H54 (cell line): ENCODE measurements at places on chromosomes 5 and 9.

DNA sequence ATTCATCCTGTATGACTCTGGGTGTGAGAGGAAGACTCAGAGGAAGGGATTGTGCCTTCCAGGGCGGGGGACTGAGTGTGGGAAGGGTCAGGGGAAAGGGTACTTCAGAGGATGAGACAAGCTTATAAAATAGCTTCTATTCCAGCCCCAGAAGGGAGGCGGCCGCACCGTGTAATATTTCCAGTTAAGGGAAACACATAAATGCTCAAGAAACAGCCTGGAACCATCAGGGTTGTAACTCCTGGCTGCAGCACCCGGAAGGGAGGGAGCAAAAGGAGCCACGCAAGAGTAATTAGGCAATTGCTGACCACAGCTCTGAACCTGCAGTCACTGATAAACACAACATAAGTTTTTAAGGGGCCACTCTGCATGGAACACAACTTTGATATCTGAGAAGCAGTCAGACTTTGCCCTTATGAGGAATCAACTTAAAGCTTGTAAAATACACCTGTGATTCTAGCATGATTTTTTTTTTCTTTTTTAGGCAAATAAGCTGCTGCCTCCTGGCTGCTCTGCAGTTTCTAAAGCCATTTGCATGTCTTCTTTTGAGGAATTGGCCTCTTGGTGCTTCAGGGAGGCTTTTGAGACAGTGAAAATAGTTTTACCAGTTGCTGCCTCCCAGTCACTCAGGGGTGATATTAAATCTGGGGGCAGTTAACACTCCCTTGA, 382.7 kb downstream of the ENC1 start:
- DNase-seq = no peak

GRCh38 chr9:90637626-90638025, 5.0 kb downstream of the DIRAS2 start:
- DNase-seq = no peak

DNA sequence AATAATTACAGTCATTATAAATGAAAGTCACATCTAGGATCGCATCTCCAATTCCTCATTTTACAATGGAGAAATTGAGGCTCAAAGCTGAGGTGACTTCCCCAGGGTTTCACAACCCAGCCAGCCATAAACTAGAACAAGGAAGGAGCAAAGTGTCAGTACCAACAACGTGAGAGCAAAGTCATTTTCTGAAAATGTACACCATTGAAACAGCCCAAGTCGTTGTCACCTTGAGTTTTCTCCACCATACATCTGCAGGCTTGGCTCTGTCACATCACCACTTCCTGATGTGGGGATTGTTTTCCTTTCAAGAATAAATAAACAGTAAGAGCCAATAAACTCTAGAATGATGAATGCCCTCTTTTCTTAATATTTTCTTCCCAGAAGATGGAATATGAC, 184.5 kb upstream of the PTGER4 start:
- DNase-seq = no peak

DNA sequence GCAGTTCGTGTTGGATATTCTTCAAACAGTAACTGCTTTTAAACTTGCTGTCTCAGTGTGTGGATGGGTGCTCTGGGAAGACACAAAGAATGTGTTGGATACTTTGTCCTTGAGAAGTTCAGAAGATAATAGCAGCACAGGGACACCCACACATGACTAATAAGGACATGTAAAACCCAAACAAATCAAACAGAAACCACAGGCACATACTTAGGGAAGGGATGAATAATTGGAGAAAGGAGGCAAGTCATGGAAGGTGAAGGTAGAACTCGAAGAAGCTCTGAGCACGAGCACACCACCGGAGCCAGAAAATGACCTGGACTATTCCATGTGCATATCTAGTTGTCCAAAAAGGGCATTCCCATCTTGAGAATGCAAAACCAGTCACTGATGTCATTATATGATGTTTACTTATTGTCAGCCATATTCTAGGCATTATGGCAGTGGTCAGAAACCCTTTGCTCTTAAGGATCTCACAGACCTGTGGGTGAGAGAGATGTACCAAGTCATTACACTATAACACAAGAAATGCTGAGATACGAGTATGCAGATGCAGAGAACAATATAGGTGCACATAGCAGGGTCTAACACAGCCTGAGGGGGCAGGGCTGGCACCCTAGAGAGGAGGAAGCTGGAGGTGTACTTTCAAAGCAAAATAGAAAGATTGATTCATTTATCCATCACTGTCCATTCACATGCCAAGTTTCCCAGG, 152.9 kb downstream of the PIK3R1 start:
- no peak for DNase-seq

DNA sequence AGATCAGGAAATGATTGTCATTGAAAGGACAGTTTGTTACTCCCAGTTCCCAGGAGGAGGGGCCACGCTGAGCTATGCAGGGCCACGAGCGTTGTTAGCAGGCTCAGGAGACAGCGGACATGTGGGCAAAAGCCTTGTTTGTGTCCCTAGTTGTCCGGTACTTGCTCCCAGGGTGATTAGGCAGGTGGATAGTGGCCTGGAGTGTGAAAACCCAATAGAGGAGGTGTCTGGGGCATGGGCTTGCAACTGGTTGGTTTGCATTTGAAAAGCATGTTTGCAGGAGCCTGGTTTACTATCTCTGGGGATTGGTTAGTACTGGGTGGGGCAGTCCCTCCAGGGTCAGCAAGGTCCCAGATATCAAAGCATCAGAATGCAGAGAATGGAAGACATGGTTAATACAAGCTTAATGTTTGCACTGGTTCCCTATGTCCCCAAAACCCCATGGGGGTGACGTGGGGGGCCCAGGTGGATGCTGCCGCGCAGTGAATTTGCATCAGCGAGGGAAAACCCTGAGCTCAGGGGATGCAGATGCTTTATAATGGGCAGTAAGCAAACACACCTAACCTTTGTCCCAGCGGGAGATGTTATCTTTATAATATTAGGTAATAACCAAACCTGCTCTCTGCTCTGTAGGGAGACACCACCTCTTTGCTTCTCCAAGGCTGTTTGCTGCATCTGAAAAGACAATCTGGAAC, 39.7 kb downstream of the ROPN1L start:
- no peak for DNase-seq

- no peak for DNase-seq
Measured at GRCh38 chr9:95552814-95553546, 36.2 kb upstream of the PTCH1 start.

DNA sequence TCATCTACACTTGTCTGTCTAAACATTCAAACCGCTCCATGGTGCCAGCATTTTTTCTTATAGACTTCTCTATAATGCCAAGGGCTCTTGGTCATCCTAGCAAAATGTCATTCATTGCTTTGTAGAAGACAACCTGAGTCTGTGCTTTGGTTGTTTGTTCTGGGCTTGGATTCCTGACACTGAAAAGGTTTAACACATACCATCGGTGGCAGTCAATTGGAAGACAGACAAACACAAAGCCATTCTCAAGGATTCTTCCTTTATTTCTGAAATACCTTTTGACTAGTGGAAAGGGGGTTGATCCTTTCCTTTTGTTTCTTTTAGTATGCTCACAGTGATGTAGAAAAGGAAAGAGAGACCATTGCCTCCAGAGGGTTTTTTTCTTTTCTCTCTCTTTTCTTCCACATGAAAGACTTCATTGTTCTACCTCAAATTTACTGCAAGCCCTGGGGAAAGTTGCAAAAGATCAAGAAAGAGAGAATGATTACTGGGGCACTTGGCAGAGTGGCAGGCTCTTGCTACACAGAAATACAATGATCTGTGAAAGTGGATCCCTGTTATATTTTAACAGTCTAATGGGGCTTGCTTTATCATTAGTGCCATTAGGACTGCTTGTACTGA, 66.4 kb upstream of the TMC1 start:
- DNase-seq = no peak

DNA sequence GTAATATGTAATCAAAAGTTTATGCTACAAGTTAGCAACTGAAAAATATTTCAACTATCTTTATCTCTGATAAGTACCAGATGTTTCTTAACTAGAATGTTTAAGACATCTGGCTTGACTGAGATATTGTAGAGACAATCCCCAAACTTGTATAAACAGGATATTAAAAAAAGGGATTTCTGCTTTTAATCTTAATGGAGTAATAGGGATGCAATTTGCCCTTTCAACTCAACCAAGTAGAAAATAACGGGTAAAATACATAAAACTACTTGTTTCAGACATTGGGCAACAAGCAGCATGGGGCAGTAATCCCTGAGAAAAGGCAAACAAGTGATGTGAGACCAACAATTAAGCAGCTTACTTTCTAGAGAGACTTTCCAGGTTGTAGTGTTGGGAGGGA, 9.4 kb upstream of the ADAMTS12 start:
- DNase-seq = no peak

- no peak for DNase-seq
Measured at GRCh38 chr5:74934949-74935751, 69.0 kb upstream of the FAM169A start.

DNA sequence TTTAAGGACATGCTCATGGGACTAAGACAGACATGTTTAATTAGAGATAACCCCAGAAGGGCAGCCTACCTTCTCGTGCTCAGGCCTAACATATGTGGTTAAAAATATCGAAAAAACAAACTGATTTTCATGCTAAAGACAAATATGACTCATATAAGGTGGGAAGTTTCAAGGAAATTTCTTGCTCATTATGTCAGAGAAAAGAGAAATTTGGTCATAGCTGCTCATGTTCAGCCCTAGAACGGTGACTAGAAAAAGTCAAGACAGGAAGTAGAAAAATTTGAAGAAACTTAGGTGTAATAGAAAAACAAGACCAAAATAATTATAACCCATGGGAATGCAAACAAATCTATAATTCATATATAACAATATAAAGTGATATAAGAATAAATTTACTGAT, 120.6 kb downstream of the PRDM9 start:
- DNase-seq = no peak

DNA sequence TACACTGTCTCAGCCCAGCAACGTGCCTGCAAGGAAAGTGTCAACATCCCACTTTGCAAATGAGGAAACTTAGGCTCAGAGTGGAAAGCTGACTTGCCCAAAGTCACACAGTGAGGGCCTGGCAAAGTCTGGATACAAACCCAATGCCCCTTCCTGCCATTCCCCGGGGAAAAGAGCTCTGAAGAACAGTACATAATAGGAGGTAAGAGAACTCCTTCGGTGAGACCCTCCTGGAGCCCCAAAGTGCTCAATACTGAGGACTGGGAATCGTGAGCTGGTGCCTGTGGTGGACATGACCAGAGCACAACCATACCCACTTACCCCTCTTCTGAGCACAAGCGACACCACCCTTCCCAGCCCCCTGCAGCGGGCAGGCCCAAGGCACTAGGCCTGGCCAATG, 13.4 kb upstream of the CPLX2 start:
- no peak for DNase-seq

DNA sequence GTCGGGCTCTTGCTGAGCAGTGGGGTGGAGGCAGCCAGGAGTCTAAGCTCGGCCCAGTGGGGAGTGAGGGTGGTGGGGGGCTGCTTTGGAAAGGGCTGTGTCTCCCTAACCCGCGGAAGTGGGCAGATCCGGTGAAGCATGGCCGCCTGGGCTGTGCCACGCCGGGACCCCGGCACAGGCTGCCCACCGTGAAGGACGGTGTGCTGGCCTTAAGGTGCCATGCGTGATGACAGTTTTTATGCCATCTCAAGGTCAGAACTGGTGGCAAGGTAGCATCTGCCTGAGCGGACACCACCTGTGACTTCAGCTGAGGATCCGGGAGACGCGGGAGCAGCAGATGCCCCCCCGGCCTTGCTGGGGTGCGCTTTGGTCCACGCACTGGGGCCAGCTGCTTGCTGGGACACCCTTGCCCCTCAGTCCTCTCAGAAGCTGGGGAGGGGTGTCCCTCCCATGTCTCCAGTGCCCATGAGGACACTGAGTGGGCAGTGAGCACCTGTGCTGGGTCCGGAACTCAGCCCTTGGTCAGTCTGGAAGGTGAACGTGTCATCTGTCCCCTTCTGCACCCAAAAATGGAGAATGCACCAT, 53.9 kb downstream of the AHRR start:
- DNase-seq = no peak

DNA sequence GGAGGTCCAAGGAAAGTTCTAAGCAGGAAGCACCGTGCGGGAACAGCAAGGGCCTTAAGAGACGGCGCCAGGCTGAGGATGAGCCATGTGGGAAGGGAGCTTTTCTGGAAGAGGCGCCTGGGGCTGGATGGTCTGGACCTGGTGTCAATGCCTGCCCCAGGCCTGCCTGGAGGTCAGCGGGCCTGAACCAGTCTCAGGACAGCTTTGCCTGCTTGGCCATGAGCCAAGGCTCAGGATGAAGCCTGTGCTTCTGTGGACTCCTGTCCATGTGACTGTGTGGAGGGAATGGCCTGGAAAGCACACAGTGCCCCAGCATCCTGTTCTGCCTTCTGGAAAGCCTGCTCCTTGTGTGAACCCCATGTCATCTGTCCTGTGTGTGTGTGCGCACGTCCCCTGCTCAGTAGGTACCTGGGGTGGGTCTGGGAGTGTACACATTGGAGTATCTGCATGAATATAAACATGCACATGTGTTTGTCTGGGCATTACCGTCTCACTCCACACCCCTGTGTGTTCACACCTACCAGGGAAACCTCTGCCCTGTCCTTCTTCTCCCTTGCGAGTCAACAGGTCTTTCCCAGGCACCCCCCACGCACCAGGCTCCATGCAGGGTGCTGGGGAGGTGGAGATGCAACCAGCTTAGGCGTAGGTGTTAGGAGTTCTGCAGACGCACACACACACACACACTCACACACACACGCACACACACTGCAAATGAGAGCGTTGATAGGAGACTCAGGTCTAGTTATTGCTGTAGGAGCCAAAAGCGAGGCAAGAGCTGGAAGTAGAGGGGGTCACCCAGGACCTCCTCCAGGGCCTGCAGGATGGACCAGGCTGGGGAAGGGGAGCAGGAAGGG, 24.8 kb downstream of the DAB2IP start:
- no peak for DNase-seq

DNA sequence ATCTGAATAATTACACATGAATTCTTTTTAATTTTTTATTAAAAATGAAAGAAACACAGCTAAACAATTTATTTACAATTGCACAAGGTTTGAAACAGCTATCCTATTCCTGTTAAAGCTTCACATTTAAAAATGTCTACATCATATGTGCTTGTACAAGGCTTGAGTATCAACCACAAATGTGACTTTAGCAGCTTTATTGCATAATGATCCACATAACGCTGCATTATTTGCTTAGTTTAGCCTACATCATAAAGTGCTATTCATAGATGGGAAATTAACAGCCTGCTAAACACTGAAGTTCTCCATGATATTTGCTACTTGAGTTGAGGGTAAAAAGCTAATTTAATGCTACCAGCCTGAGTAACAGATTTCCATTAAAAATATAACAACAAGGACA, 45.0 kb downstream of the TRIM36 start:
- no peak for DNase-seq

- DNase-seq = no peak
Measured at GRCh38 chr5:90878081-90878480, 319.5 kb downstream of the ADGRV1 start.

- peak; percentile 65 for DNase-seq
Measured at GRCh38 chr9:88477300-88477751, 57.7 kb upstream of the NXNL2 start.

GRCh38 chr9:27527702-27528075, 1.9 kb downstream of the MOB3B start:
- DNase-seq = no peak

- DNase-seq = no peak
Measured at GRCh38 chr5:57174128-57174889, 450 bp downstream of the GPBP1 start.
